ENCODE measurements at places on chromosomes 4 and X. TPM values are rescaled to one million over a fixed set of nuclear protein-coding genes. Genes with fewer than 3 reads are reported as not detected.

PSMD10 gene
- 75.0 TPM for total RNA-seq

PHKA2 gene
- total RNA-seq = 29.7 TPM

TMPRSS11F gene
- total RNA-seq = not detected

CXorf65 gene
- not detected for total RNA-seq

MAGEA3 gene
- not detected for total RNA-seq

RBMX gene
- 199 TPM for total RNA-seq

ANOS1 gene
- 3.3 TPM for total RNA-seq

P2RY10 gene
- total RNA-seq = not detected

RHOXF1 gene
- total RNA-seq = not detected

ARHGAP4 gene
- 24.2 TPM for total RNA-seq

DMRTC1 gene
- total RNA-seq = not detected

PRDM5 gene
- 6.9 TPM for total RNA-seq

ADH5 gene
- 93.0 TPM for total RNA-seq

BEND4 gene
- 0.53 TPM for total RNA-seq

ZDHHC9 gene
- 42.5 TPM for total RNA-seq

ALAS2 gene
- total RNA-seq = not detected

AWAT2 gene
- not detected for total RNA-seq

ACE2 gene
- not detected for total RNA-seq

CCNQ gene
- 34.1 TPM for total RNA-seq

RAI2 gene
- total RNA-seq = 9.1 TPM

F11 gene
- not detected for total RNA-seq

ANKRD37 gene
- 6.8 TPM for total RNA-seq

CC2D2A gene
- total RNA-seq = 21.1 TPM

XG gene
- total RNA-seq = not detected

PPP3CA gene
- total RNA-seq = 44.5 TPM

CSN1S1 gene
- total RNA-seq = not detected

EXOC1L gene
- not detected for total RNA-seq

CTAG2 gene
- not detected for total RNA-seq

SMR3B gene
- not detected for total RNA-seq

TMPRSS11A gene
- total RNA-seq = not detected

TMEM31 gene
- not detected for total RNA-seq

TNIP3 gene
- total RNA-seq = 4.4 TPM

EGFL6 gene
- total RNA-seq = not detected

RPL9 gene
- total RNA-seq = 1,774 TPM

MAGEA2B gene
- total RNA-seq = not detected

LAS1L gene
- 27.8 TPM for total RNA-seq

NCAPG gene
- total RNA-seq = 10.0 TPM

CCKAR gene
- not detected for total RNA-seq

DMP1 gene
- total RNA-seq = not detected

CRMP1 gene
- total RNA-seq = 23.8 TPM

PJA1 gene
- total RNA-seq = 19.0 TPM

RADX gene
- total RNA-seq = not detected

LRP2BP gene
- total RNA-seq = 0.24 TPM

Data from glomerular endothelial cell (primary cell).